ENCODE measurements at places on chromosomes 6 and 20.

GRCh38 chr6:6764764-6765434 is 176.4 kb downstream of the LY86 start:
- no peak for DNase-seq

DNA sequence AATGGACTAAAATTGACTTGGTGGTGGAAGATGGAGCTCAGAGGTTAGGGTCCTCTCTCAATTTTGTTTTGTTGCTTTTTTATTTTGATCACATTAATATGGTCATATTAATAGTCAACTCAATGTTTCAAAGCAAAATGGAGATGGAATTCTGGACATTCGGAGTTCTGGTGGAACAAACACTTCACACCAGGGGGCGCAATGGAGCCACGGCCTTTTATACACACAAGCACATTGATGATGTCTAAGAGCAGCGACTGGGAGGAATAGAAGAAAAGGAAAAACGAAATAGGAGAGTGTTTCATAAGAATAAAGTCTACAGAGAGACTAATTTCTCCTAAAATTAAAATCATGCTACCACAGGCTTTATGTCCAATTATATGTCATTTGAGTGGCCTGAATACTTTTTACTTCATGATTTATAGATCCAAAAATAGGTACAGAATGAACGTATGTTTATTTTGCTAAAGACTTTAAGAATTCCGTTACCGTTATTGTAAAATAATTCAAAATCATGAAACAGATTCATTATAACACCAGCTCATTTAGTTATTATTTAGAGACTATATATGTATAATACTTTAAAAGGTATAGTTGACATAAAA is 197.6 kb upstream of the SASH1 start:
- peak; percentile 19 for DNase-seq

GRCh38 chr6:116931456-116931855 is 54.4 kb downstream of the RFX6 start:
- no peak for DNase-seq

DNA sequence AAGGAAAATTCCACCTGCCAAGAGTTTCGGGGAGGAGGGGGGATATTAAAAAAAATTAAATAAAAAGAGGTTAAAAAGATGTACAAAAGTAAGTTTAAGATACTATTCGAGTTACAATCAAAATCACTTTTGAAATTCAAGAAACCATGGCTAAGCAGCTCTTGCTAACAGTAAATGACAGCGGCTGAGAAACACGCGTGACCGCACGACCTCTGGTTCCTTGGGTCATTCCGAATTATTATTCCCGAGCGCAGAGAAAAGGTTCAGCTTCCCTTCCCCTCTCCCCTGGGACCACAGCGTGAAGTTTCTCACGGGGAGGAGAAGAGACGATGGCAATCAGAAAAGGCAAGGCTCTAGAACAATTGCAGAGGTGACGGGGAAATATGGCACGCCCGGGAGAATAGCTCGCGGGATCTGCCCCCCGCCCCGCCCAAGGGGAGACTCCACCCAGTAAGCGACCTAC is 496 bp downstream of the TMEM242 start:
- peak; percentile 53 for DNase-seq

DNA sequence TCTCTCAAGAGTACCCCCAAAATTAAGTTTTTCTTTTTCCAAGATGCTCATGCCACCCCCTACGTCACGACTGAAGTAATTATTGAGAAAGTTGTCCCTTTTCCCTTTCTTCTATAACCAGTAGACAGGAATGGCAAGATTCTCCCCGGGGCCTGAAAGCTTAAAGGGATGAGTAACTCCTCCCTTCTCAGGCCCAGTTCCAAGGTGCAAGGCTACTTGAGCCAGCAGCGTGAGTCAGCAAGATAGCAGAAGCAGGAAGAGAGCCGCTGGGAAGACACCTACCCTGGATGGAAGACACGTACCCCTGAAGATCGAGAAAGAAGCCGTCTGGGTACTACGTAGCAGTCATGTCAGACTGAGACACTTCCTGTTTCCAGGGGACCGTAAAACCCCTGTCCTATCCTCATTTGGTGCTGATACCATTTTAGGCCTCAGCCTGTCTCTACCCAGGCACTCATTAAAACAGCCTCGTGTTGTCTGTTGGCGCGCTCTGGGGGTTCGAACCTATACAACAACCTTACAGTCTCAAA is 241.0 kb downstream of the ADGRG6 start:
- no peak for DNase-seq

- no peak for DNase-seq
Measured at GRCh38 chr6:148313488-148313887, 29.1 kb upstream of the SASH1 start.

- no peak for DNase-seq
Measured at GRCh38 chr6:71043902-71044301, 87.0 kb upstream of the B3GAT2 start.

- DNase-seq: no peak
Measured at GRCh38 chr6:129191235-129191634, 308.3 kb downstream of the LAMA2 start.

- DNase-seq: peak; percentile 33
Measured at GRCh38 chr20:43448748-43449535, 8.8 kb upstream of the SRSF6 start.

DNA sequence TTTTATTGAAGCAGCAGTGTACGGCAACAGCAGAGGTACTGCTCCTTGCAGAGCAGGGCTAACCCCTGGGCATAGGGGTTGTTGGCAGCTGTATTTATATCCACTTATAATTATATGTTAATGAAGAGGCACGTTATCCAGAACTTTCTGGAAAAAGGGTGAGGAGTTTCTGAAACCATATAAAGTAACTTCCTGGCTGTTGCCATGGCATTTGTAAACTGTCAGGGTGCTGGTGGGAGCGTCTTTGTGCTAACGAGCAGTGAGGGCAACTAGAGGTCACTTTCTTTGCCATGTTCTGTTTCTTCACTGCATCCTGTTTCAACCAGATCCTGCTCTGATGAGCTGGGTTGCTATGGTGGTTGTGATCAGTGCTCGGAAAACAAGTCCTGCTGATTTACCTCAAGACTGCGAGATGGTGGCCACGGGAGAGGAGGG is 11.1 kb upstream of the ARFGEF2 start:
- no peak for DNase-seq

GRCh38 chr6:41469156-41470028 is 76.8 kb upstream of the FOXP4 start:
- DNase-seq: peak; percentile 60

GRCh38 chr6:140271759-140272377 is 897.4 kb upstream of the CITED2 start:
- DNase-seq: no peak

DNA sequence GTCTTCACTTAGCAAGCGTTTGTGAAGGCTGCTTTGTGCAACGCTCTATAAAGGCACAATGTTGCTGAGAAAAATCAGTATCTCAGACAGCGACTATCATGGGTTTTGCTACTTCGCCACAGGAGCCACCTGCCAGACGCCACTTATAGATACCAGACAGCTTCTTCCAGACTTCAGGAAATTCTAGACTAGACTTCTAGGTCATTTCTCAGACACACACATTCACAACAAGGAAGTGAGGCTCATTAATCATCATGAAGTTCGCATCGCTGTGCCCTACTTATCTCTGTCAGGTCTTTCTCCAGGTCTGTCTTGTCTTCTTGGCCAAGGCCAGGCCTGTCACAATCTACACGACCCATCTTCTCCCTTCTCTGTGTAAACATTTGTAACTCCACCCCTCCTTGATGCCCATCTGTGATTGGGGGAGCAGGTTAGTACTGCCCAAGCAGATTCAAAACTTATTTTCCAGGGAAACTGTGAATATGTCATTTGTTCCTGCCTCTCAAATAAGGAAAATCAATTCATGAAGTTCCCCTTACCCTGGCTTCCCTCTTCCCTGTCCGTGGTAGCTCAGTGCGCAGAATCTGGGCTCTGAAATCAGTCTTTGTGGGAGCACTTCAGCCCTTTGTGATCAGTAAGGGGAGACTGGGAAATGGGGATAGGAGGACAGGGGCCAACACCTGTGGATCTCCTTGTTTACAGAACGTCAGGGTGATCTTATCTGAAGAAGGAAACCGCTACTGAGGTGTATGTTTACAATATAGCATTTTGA is 115.5 kb downstream of the TNFAIP3 start:
- no peak for DNase-seq

DNA sequence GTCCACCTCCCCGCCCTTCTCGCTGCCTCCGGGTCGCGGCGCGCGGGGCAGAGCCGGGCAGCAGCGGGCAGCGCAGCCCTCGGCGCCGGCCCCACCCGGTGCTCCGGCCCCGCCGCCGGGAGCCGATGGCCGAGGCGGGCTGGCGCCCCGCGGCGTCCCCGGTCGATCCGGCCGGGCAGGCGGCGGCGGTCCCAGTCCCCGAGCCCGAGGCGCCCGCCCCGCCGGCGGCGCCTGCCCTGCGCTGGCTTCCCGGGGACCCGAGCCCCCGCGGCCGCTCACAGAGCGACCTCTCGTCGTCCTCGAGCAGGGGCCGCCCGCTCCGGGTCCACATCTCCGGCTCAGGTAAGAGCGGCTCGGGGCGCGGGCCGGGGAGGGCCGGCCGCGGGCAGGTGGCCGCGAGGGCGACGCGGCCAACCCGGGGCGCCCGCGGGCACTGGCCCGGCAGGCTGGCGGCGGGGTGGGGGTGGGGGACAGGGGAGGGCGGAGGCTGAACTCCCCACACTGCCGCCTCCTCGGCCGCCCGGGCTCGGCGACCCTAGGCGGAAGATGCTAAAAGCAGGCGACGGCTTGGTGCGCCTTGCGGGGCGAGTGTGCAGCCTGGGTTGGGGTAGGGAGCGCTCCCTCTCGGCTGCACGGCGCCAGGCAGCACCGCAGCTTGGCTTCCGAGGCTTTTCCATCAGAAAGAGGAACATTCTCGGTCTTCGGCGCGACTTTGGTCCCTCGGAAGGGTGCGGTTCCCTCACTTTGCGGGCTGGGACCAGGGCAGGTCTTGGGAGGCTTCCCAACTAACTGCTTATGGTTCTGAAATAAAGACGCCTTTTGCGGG is 25.6 kb upstream of the FUCA2 start:
- DNase-seq: no peak

DNA sequence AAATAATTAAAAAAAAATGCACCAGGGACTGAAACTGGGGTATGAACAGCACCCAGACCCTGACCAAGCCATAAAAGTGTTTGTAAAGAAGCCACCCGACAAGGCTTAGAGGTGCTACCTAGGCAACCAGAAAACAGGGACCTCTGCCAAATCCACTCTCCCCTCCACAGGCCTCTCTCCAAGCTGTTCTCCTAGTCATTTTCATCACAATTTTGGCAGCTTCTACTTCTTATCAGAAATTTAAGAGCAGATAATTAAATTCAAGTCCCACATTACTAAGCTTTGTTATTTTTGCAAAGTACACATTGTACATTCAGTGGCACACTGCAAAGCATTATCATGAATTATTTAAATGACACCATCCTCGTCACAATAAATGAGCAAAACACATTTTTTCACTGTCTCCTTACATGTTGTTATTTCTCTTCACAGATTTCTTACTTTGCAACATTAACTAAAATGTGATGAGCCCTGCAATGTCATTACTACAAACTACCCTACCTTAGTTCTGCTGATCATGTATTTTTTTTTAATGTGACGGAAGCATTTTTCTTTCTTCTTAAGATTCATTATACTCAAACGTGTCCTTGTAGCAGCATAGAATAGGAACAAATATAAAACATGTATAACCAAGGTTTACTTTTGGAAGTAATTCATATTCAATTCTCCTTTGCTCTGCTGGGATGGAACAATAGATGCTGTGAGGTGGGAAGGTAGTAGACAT is 38.1 kb downstream of the ECT2L start:
- DNase-seq: no peak

DNA sequence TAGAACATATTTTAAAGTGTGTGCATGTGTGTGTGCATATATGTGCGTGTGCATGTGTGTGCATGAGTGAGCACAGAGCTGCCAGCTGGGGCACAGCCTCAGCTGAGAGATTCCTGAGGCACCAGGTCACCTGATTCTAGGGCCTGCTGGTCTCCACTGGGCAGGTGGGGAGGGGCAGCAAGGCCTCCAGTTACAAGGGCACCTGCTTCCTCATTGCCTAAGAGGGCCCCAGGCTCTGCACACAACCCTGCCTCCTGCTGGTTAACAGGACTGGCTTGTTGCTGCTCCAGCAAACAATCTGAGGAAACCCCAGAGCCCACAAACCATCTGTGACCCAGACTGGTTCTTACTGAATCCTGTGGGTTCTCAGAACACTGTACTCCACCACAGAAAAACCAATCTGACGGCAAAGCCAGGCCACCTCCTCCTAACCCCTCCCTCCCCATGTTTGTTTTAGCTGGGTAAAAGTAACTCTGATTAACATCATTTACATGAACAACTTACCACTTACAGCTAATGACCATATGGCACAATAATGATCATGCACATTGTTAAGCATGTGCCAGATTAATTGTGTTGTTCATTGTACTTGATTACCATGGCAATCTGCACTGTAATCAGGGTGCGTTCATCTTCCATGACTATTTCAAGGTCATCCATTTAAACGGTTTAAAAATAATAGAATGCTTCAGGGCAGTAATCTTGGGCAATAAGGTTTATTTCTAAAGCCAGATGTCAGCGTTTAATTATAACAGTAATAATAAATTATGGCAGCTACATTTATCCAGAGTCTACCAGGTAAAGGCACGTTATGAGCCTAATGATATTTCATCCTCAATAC is 23.1 kb upstream of the UBE2J1 start:
- DNase-seq: no peak

- DNase-seq: no peak
Measured at GRCh38 chr6:112268654-112269053, 14.3 kb upstream of the LAMA4 start.

DNA sequence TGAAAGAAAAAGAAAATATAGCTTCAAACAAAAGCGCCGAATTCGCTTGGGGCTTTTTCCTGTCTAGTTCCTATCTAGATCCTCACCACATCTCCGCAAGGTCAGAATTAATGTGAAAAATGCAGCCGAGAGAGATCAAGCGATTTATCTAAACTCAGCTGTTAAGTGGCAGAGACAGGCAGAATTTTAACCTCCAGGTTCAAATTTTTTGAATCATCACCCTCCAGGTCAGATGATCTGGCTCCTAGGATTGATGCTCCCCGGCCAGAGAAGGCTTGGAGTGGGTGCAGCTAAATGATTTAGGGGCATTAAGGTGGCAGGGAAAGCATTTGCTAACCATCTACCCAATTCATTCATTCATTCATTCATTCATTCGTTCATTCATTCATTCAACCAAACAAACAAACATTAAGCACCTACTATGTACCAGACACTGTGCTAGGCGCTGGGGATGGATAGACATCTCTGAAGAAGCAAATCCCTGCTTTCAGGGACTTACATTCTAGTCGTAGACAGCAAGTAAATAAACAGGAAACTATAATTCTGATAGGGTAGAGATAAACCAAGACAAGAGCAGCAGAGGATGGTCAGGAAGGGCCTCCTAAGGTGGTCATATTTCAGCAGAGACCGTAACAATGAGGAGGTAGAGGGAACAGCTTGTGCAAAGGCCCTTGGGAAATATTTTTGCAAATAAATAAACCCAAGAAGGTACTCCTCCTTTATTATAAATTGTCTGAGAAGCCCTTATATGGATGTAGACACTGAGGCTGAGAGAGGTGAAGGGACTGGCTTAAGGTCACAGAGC is 672 bp upstream of the UBE2V1 start:
- no peak for DNase-seq

- no peak for DNase-seq
Measured at GRCh38 chr6:35635601-35636597, 52.8 kb downstream of the FKBP5 start.
